ENCODE measurements at places on chromosomes 3 and 15.

DNA sequence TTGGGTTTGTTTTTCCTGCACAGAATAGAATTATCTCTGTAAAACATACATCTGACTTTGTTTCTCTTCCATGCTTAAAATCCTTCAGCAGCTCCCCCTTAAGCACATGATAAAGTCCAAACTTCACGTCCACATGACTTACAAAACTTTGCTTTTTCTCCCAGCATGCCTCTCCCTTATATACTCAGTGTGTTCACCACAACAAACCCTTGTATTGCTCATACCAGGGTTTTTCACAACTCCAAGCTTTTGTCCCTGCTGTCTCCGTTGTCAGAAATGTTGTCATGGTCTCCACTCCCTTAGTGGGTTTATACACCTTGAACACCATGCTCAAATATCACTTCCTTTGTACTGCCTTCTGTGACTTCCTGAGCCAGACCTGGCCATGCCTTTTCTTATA, 91.1 kb upstream of the MITF start:
- DNase-seq: no peak

DNA sequence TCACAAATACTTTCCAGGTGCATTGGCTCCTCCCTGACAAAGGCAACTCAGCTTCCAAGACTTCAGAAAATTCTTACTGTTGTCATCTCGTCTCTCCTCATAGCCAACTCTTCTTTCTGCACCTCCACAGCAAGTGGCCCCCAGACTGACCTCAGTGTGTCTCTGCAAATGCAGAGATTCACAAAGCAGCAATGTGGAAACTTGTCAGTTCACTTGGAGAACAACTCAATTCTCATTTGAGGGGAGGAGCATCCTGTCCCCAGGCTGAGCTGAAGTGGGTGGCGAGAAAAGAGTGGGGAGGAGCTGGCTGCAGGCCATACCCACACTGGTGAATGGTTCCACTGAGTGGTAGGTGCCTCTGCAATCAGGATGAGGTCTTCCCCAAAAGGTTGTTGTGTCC, 248.7 kb upstream of the IL12A start:
- DNase-seq: no peak

- no peak for DNase-seq
Measured at GRCh38 chr3:58356054-58356453, 23.4 kb downstream of the PXK start.

DNA sequence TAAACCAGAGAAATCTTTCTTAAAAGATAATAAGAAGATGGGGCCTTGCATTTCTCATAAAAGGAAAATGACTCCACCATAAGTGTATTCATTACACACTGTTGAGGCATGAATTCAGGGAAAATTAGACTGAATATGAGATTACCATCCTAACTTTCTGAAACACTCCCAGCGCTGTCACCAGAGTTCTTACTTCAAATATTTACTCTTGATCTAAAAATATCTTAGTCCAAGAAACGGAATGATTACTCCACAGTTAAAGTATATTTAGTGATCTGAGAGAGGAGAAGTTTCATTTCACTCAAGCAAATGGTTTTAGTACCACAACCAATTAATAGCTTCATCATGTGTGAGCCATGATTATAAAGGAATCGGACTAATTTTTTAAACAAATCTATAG, 300.3 kb downstream of the ZBTB20 start:
- DNase-seq: no peak

DNA sequence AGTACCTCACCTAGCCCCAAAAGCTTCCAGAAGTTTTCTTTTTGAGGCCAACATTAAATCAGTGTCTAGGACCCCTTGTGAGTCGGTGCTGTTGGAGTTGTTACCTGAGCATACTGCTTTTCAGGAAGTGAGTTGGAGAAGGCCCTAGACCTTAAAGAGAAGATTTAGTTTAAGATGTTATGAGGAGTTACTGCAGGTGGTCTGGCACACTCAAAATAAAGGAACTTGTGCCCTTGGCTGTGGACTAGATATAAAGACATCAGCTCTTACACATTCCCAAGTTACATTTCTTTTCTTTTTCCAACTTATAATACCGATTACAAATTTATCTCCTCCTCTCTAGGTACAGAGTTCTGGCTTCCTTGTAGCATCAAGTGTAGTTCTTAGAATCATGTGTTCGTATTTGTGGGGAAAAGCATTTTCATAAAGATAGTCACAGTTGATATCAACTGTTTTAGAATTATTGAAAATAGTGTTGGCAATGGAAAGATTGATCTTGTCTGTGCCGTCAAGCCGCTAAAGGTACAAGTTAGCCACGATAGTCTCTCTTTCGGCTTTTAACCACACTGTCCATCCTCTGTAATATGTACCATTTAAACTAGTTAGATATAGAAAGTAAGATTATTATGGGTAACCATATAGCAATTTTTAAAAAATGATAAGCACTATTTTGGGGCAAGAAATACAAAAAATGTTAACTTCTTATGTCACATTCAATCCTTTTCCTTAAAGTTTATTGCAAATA, 8.6 kb downstream of the ZIC1 start:
- DNase-seq: no peak

DNA sequence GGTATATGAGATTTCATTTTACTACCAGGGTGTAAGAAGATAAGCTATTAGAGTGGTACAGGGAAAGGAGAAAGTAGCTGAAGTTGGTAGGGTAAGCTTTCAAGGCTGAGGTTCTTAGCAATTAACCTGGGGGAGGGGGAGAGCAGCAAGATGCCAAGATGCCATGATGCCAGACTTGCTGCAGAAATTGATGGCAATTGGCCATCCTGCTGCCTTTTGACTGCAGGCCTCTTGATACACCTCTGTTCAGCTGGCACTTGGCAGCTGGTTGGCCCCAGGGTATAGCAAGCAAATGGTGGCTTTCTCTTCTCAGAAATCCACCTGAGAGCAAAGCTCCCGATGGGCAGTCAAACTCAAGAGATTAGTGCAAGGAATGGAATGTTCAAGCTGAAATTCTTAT, 21.4 kb upstream of the DPH6 start:
- DNase-seq: no peak

DNA sequence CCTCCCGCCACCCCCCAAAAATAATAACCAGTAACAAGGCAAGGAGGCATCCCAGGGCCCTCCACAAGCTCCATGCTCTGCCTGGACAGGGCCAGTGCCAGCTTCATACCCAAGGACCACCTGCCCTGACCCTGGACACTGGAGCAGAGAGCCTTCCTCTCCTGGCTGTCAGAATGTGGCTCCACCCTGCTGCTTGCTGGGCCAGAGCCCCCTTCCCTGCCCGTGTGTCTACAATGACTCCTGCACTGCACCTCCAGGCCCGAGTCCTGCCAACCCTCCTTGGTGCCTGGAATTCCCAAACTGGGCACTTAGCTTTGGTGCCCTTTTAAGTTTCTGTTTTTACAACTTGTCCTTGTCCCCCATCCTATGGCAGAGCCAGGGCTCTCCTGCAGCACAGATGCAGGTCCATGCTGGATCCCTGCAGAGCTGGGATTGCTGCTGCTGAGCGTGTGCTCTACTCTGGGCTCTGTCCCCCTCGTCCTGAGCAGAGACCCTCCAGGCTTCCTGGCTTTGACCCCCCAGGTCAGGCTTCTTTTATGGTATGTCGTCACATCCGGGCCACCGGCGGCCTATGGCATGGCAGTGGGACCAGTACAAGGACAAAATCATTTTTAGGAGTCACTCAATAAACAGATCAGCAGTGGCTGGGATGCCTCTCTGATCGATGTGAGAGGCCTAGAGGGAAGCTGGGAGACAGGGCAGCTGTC, 11.4 kb upstream of the SNRPA1 start:
- DNase-seq: no peak

- DNase-seq: no peak
Measured at GRCh38 chr15:82810061-82810889, 847 bp downstream of the WHAMM start.

DNA sequence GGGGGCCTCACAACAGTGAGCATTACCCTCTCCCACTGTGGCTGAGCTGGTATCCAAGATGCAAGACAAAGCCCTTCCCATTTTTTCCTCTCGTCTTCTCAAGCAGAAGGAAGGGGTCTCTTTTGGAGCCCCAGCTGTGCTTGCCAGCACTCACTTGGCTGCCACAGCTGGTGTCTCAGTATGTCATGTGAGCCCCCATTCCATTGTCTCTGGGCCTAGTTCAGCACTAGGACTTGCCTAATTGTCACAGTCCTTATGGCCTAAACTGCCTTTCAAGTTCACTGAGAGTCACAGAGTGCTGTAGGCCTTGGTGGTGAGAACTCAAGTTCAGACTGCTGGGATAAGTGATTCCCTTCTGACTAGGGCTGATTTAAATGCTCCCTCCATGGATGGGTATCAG, 89.8 kb downstream of the ARHGEF26 start:
- DNase-seq: no peak

- DNase-seq: no peak
Measured at GRCh38 chr15:74964794-74965193, 8.2 kb upstream of the RPP25 start.

GRCh38 chr3:195906865-195907683, 1.3 kb downstream of the TNK2 start:
- peak; percentile 45 for DNase-seq

- no peak for DNase-seq
Measured at GRCh38 chr15:69045802-69046201, 31.3 kb downstream of the NOX5 start.

DNA sequence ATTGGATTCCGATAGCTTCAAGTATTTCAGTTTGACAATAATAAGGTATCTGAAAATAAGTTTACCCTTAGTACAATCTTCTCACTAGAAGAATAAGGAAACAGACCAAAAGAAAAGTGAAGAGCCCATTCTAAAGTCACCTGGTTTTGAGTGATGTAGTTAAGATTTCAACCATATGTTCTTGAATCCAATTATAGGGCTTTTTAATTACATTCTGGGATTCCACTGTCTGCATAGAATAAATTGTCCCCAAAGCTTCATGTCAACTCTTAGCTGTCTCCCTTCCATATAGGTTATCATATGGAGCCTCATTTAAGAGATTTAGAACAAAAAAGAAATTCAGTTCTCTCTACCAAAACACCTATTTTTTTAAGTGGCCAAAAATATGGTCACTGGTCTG, 1158.8 kb downstream of the IGSF11 start:
- no peak for DNase-seq

GRCh38 chr3:114660808-114661207, 367.0 kb downstream of the TIGIT start:
- no peak for DNase-seq

DNA sequence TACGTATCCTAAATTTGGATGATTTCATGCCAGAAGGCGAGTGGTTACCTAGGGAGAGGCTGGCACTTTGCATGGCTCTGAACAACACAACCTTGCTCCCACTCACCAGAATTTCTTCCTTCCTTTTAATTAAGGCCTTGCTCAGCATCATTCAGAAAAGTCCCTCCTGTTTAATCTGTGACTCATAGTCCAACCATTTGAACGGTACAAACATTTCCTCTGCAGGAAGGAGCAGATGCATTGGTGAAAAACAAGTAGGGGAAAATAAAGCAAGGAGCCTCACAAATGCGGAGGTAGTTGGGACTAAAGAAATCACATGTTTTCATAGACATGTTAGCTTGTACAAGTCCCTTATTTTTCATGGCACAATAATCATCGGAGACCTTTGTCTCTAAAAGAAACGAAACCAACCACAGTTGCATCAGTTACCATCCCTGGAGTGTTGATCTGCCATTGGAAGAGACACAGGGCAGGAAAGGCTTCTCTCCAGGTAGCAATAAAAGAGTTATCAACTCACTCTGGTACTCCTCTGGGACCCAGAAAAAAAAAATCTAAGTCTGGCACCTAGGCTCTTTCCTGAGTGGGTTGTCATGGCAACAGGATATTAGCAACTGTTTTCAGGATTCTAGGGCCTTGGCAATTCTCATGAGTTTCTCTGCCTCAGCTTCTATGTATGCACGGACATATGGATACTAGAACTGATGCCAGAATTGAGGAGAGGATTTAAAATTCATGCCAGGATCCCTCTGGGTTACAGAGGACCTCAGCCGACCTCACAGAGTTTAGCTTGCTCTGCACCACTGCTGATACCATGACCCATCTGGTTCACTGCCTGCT, 255.4 kb upstream of the ARPP21 start:
- no peak for DNase-seq

DNA sequence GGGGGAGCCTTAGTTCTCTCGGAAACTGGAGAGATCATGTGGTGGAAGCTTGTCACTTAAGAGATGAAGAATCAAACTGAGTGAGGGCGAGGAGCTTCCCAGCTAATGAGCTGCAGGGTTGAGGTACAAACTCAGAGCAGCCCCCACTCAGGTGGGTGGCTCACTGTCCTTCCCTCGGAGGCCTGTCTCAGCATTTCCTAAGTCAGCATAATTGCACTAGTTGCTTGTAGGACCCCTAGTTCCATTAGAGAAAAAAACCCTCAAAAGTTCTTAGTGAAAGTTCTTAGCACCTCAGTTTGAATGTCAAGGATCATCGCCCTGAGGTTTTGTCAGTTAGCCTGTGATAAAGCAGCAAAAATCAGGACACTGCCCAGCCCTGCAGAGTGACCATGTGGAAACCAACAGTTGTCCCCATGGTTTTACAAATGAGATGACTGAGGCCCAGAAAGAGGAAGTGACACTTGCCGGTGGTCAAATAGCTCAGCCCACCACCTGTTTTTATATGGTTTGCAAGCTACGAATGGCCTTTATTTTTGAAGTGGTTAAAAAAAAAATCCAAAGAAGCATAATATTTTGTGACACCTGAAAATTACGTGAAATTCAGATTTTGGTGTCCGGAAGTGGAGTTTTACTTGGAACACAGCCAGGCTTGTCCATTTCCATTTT, 11.9 kb downstream of the SMAD6 start:
- no peak for DNase-seq

GRCh38 chr3:155859859-155860258, 5.6 kb upstream of the SLC33A1 start:
- DNase-seq: no peak

DNA sequence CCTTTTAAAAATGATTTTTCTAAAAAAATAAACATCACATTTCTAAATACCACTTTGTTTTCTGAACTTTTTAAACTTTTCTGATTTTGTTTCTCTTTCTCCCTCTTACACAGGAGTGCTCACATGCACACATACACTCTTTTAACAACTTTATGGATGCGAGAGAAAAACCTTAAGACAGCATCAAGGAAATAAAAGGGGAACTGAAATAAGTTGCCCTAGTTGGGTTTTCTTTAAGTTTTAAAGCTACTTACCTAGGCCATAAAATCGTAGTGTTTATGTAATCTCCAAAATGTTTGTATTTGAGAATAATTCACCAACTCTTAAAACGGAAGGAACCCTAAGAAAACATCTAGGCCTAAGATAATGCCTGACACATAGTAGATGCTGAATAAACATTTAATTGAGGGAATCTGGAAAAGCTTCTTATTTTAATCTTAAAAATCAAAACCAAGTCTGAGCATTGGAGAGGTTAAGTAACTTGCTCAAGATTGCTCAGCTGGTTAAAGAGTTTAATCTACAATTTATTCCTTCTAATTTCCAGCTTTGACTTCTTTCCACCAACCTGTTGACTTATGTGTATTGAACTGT, 1.2 kb upstream of the BBX start:
- DNase-seq: no peak

GRCh38 chr15:48010316-48010715, 110.5 kb upstream of the SLC24A5 start:
- no peak for DNase-seq

GRCh38 chr3:18424729-18425640, at the start of gene SATB1:
TSS of gene SATB1 (minus strand) at chr3:18425339. CDS start at chr3:18420967, 4,372 bp downstream.
- DNase-seq: peak; percentile 40

GRCh38 chr3:17990390-17990789, 248.0 kb upstream of the TBC1D5 start:
- no peak for DNase-seq

Data from stimulated activated CD4-positive, alpha-beta T cell treated with anti-CD3 and anti-CD28 coated beads, TNF-alpha, amount 100 ng/mL, for 4 hours (primary cell).